Hypothalamus (tissue), 51 donors: ENCODE measurements at places on chromosomes 1 and 21.

GRCh38 chr1:237124856-237125462 is 83.0 kb downstream of the RYR2 start:
- DNase-seq: no peak

GRCh38 chr1:53573931-53574330 is 114.7 kb downstream of the DMRTB1 start:
- no peak for DNase-seq

- no peak for DNase-seq
Observed at GRCh38 chr1:115084902-115085511, 4.3 kb downstream of the TSPAN2 start.

- DNase-seq: peak; percentile 82
Observed at GRCh38 chr21:46622226-46622625, 13.2 kb upstream of the PRMT2 start.

GRCh38 chr1:184161071-184161698 is 109.7 kb downstream of the TSEN15 start:
- DNase-seq: no peak

DNA sequence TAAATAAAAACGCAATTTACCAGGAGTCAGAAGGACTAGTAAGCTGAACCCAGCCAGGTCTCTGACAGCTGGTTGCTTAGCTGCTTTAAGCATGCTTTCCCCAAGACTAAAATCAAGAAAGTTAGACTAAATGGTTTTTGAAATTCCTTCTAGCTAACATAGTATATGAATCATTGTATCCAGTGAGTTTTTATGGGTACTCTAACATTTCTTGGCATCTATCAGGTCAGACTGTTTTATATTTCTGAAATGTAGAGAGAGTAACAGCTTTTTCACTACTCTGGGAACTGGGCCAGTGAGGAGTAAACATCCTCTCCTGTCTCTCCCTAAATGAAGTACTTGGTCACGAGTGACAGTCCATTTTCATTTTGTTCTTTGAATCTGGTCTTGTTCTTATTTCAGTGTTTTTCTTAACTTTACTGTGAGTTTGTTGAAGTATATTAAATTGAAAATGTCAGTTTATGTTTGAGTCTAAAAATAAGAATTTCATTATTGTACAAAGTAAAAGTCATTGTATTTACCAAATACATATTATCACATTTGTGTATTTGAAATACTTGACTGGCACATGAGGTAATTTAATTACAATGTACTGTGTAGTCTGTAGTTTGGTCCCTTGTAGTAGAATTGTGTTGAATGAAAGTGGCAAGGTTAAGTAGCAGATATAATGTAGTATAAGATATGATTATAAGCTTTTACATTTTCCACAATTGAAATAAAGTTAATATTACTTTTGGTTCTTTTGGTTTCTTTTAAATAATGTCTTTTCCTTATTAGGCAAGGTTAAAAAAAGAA is 47.6 kb downstream of the PKN2 start:
- peak; percentile 3 for DNase-seq

GRCh38 chr1:108057541-108057940 is 92.6 kb upstream of the VAV3 start:
- DNase-seq: no peak

DNA sequence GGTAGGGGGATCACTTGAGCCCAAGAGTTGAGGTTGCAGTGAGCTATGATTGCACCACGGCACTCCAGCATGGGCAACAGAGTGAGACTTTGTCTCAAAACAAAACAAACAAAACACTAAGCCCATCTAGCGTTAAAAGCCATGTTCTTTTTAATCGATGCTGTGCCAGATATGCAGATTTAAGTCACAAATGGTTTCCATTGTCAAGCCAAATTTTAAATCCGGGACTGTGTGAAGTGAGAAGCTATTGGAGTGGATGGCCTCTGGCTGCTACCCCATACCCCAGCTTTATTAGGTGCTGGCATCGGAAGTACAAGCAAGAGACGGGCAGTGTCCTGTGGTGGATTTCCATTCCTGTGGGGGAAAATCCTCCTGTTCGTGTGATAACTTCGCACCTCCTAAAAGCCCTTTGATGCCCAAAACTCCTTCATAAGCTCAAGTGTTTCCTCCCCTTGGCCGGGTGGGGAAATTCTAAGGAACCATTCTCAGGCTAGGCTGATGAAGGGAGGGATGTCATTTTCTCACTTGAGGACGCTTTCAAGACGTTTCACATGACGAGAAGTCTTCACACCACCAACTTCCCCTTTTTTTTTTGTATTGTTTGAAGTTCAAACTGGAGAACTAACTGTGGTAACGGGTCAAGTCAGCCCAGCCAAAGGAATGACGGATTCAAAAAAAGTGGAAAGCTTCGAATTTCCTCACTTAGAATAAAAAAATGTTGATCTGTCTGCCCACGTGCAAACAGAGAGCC is 140.8 kb downstream of the KAZN start:
- DNase-seq: no peak

GRCh38 chr1:58924821-58925220 is 141.0 kb upstream of the JUN start:
- DNase-seq: no peak

GRCh38 chr1:224733027-224733911 is 117.2 kb downstream of the CNIH3 start:
- no peak for DNase-seq

- DNase-seq: no peak
Observed at GRCh38 chr1:173333581-173333980, 126.5 kb upstream of the TNFSF4 start.

DNA sequence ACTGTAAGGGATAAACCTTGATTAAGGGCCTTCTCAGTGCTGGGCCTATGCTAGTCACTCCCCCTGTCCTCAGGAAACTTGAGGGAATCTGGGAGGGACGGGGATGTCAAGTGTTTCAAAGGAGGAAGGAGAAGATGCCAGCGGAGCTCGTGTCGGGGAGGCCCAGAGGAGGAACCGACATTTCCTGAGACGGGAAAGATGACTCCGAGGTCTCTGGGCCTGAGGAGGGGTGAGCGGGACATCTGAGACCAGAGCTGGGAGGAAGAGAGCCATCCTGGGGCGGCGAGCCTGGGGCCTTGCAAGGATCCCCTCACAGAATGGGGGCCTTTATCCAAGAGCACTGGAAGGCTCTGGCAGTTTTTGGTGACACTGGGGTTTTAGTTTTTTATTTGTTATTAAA is 10.4 kb downstream of the SLC66A1 start:
- DNase-seq: no peak

DNA sequence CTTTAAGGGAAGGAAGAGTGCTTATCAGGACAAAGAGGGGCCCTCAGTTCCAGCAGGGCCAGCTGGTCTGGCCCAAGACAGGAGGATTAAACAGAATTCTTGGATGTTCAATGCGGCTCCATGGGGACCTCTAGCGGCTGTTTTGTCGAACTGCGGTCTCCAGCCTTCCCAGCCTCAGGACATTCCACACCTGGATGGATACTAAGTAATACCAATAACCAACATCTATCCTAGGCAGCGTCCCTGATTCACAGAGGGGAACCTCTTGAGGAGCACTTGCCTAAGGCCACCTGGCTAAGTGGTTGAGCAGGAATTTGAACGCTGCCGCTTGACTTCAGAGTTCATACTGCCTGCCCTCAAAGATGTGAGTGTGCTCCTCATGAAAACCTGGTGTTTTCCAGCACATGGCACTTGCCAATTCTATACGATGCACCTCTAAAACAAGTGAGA is 15.5 kb upstream of the CD247 start:
- peak; percentile 47 for DNase-seq

DNA sequence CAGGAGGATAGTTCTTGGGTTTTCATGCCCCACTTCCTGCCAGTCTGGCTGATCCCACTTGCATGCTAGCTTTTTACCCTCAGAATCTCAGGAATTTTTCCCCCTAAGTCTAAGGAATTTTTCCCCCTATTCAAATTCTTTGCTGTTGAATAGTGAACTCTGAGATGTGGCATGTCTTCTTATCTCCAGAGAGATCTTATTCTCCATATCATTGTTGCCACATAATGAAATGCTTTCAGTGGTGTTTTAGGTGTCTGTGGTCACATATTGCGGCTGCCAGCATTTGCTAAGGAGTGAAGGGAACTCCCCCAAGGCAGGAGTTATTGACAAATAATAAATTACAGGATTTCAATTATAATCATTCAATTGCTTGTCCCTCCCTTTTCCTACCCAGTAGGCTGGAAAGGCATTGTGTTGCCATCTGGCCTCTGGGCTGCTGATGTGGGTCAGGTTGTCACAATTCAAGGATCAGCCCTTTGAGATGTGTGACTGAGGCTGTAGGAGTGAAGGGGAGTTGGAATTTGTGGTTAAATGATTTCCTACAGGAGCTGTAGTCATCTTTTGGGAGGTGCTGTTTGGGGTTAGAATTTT is 3.9 kb upstream of the FLG start:
- DNase-seq: no peak

- DNase-seq: no peak
Observed at GRCh38 chr1:240426051-240426450, 185.9 kb downstream of the GREM2 start.

DNA sequence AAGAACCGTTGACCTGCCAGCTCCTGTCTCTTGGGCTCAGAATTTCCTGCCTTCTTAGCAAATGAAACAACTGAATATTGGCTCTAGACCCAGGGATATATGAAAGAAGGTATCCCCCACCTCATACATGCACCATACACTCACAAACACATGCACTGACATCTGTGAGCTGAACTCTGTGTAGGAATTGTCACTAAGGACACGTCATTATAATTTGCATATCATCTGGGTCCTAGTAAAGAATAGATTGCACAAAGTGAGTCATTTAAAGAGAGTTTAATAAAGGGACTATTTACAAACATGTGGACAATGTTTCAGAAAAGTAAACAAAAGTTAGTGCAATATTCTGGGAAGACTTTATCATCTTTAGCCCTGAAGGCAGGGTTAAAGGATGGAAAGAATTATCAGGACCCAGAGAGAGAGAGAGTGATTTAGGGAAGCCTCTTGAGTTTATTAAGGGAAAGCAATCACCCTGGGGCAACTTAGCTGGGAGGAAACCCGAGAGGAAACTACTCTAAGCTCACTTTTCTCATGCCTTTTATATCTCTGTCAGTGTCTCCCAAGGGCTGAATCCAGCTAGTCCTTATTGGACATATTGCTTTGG is 74.1 kb upstream of the PLA2G4A start:
- no peak for DNase-seq

DNA sequence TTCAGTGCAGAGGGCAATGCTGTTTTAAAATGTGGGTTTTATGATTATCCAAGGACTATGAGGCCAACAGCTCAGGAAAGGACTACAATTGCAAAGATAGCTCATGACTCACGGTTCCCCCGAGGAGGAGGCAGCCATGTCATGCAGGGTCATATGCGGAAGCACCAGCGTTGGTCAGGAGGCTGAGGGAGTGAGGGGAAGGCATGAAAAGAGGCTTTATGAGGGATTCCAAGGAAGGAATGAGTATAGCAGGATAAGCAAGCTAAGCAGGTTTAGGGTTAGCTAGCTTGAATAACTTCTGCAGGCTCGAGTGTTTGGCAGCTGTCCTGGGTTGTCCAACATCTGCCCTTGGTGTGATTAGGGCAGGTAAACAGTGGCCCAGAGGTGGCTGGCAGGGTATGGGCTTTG is 495.1 kb downstream of the SETD4 start:
- no peak for DNase-seq

DNA sequence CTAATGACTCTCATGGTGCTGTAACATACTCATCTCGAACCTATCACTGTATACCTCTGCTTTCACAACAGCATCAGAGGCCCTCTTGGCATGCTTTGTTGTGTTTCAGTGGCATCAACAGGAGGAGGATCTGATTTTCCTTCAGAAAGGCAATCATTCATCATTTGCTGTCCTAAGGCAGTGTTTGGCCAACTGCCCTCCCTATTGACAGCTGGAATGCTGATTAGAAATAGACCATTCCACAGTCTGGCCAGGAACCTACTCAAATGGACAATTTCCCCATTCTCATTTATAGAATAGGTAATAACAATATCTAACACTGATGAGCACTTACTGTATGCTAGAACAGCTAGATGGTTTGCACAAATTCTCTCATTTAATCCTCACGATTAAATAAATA is 310.6 kb upstream of the PTBP2 start:
- no peak for DNase-seq

GRCh38 chr1:223712194-223712849 is at the start of gene CAPN2:
CAPN2 (plus strand) TSS chr1:223712539; CDS start chr1:223712641, 102 bp downstream.
- DNase-seq: no peak

DNA sequence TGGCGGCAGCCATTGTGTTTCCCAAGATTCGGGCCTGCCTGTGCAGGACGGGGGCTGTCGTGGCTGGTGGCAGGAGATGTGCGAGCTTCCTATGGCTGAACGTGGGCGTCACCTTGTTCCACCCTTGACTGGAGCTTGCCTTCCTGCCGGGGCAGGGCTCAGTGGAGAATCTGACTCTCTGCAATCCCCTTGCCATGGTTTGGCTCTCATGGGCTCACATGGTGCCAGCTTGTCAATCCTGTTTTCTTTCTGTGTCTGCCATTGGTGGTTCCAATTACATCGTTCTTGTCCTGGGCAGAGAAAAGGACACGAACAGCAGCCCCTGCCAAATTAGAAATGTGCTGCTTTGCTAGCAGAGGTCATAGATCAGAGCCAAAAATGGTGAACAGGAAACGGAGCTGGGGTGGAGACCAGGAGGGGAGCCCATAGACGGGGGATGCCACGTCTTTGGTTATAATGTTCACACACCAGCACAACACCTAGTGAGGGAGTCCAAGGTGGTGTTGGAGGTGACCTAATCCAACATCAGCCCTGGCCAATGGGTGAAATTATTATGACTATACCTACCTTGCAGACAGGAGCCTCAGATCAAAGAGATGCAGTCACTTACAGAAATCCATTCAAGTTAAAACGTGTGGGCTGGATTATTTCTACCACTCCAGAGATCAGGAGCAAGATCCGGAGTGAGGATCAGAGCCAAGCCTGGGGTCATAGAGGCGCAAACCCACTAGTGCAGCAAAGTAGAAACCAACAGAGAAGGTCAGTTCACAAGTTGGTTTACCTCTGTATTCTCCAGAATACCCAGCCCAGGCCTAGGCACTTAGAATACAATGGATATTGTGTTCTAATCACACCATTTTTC is 253.1 kb downstream of the SIPA1L2 start:
- no peak for DNase-seq

- no peak for DNase-seq
Observed at GRCh38 chr1:235708390-235708962, 58.9 kb upstream of the GNG4 start.

- no peak for DNase-seq
Observed at GRCh38 chr1:31243501-31244286, 4.0 kb upstream of the NKAIN1 start.

DNA sequence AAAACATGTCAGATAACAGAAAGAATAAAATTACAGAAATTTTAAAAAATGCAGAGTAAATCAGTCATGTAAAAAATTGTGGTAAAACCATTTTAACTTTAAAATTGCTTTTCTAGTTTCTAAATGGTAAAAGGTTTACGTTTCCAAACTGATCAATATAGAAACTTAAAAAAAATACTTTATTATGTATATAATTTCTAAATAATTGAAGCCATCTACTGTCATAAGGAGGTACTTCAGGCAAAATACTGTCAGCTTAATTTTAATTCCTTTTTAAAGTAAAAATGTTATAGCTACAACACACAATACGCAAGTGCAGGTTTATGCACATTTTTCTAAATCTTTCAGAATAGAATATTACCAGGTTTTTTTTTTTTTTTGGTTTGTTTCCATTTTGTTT is 159.9 kb downstream of the HFM1 start:
- no peak for DNase-seq
